ENCODE measurements at places on chromosomes 2 and 18.
A peak's percentile ranks its signal among the peaks of the same experiment; 100 is the strongest.

DNA sequence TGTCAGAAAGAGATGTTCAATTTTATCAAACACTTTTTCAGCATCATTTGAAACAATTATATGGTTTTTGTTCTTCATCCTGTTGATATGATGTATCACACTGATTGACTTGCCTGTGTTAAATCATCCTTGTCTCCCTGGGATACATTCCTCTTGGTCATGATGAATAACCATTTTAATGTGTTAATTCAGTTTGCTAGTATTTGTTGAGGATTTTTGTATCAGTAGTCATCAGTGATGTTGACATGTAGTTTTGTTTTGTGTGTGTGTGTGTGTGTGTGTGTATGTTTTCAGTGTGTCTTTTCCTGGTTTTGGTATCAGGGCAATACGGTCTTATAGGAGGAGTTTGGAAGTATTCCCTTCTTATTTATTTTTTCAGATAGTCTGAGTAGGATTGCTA, 325.4 kb downstream of the ZNF804A start:
- no peak for DNase-seq

GRCh38 chr2:208990716-208991115, 433.1 kb upstream of the MAP2 start:
- no peak for DNase-seq

- no peak for DNase-seq
Measured at GRCh38 chr2:65129286-65129825, 550 bp downstream of the RAB1A start.

GRCh38 chr2:239540174-239540573, 139.4 kb upstream of the HDAC4 start:
- no peak for DNase-seq

- no peak for DNase-seq
Measured at GRCh38 chr18:21897811-21898210, 157.2 kb downstream of the MIB1 start.

DNA sequence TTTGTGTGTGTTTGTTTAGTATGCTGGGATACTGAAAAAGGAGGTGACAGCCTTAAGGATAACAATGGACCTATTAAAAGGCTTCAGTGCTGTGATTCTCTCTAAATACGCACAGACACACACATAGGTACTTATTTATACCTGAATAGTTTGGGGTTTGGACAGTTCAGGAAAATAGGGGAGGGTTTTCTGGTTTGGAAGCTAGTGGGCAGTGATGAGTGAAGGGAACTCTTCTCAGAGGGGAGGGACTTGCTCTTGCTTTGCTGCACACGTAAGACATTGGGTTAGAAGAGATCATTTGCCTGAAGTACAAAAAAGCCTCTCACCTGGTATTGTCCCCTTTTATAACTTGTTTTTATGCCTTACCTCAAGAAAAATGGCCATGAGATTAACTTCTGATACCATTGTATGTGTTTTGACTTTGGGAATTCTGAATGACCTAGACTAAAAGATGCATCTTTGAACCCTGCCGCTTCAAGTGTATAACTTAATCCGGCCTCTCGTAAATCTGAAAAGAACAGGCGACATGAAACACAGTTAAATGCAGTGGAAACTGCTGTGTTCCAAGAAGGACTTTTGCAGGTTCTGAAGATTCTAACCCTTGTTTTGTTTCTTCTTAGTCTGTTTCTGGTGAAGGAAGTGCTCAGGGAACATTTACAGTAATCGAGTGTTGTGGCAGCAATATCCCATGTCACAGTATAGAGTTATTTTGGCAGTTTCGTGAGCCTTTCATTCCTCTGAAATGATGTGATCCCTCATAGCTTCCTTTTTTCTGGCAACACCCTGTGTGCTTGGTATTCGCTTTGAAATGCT, 2.5 kb downstream of the CRIM1 start:
- no peak for DNase-seq

DNA sequence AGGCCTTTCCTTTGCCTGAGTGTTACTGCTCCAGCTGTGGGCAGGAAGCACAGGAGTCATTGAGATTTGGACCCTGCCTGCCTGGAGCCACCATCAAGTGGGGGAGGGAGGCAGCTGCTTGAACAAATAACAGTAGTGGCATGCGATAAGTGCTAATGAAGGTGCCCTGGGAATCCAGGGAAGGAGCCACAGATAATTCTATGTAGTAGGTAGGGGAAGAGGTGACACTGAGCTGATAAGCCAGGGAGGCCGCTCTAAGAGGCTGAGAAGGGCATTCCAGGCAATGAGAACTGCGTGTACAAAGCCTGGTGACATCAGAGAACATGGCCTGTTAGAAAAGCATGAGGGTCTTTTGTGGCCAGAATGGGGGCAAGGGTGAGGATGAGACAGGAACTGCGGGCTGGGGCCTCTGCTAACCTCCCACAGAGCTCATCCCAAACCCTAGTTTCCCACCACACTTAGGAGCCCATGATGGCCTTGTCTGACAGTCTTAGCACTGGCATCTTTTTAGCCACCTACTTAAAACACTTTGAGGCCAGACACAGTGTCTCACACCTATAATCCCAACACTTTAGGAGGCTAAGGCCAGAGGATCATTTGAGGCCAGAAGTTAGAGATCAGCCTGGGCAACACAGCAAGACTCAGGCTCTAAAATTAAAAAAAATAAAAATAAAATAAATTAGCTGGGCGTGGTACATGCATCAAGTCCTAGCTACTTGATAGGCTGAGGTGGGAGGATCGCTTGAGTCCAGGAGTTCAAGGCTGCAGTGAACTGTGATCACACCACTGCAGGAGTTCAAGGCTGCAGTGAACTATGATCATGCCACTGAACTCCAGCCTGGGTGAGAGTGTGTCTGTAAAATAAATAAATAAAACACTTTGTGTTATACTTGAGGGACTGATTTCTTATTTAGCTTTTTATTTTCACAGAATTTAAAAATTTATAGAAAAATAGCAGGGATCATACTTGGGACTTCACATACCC, 58.9 kb downstream of the TET3 start:
- DNase-seq, result no peak

DNA sequence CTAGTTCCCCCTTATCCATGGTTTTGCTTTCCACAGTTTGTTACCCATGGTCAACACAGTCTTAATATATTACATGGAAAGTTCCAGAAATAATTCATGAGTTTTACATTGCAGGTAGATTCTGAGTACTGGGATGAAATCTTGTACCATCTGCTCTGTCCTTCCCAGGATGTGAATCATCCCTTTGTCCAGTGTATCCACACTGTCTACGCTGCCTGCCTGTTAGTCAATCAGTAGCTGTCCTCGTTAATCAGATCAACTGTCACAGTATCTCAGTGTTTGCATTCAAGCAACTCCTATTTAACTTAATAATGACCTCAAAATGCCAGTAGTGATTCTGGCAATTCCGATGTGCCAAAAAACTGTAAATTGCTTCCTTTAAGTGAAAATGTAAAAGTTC, 76.3 kb downstream of the DYNC1I2 start:
- no peak for DNase-seq

- peak; percentile 56 for DNase-seq
Measured at GRCh38 chr2:205654878-205655605, 27.3 kb upstream of the NRP2 start.

- no peak for DNase-seq
Measured at GRCh38 chr2:148926291-148926961, 51.4 kb downstream of the KIF5C start.
